ENCODE measurements at places on chromosomes 7 and 10.
A peak's percentile ranks its signal among the peaks of the same experiment; 100 is the strongest.

GRCh38 chr10:19629567-19629966, 186.7 kb upstream of the PLXDC2 start:
- DNase-seq = no peak

DNA sequence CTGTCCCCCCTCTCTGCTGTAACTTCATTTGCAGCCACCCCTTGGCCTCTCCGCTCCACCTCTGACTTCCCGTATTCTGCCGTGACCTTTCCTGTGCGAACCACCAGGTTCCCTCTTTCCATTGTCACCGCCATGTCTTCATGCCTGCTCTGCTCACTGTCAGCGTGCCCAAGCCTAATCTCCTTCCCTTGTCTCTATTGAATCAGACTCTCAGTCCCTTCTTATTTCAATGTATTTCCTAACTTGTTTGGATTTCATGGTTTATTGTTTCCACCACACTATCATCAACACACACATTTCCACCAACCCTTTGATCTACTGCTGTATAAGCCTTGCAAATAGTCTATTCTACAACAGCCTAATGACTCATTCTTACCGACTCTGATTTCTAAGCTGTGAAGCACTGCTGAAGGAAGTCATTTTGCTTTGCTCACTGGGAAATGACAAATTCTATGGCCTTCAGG, 30.0 kb upstream of the INHBA start:
- no peak for DNase-seq

GRCh38 chr10:24737001-24737400, 13.3 kb upstream of the ARHGAP21 start:
- DNase-seq = no peak

DNA sequence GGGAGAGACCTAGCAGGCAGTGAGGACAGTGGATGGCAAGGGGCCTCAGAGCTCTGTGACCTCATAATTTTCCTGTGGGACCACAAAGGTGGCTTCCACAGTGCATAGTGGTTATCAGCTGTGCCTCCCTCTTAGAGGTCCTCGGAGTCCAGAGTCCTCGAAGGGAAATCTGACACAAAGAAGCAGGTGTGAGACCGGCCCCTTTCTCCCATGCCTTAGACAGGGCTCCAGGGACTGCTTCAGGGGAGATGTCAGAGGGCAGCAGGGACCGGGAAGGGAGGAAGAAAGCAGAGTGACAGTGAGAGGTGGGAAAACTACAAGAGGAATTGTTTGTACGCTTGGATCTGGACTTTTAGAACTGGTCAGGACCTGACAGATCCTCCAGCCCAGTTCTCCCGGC, 66.3 kb downstream of the BAMBI start:
- DNase-seq = no peak

- peak; percentile 27 for DNase-seq
These were observed 533.4 kb upstream of the SEMA3D start for GRCh38 chr7:85719981-85720953.

GRCh38 chr7:36279200-36279925, 110.3 kb upstream of the ANLN start:
- DNase-seq = no peak

GRCh38 chr7:129228633-129229032, 3.8 kb downstream of the AHCYL2 start:
- DNase-seq = no peak

DNA sequence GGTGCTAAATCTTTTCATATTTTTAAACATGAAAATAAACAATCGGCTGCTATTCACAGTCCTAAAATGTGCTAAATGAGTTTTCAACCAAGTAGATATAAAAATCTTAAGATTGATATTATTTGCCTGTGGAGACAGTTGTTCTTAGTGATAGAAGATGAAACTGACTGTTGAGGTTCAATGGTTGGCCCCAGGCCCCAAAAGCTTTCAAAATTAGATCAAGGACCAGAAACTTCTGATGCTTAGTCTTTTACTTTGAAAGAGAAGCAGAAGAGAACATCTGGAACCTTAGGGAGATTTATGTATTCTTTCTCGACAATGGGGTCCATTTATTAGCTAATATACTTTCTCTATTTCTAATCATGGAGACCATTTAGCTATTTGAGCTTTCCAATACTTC, 155.8 kb downstream of the REEP3 start:
- DNase-seq = no peak

- no peak for DNase-seq
These were observed 17.6 kb downstream of the LIMK1 start for GRCh38 chr7:74101061-74101681.

DNA sequence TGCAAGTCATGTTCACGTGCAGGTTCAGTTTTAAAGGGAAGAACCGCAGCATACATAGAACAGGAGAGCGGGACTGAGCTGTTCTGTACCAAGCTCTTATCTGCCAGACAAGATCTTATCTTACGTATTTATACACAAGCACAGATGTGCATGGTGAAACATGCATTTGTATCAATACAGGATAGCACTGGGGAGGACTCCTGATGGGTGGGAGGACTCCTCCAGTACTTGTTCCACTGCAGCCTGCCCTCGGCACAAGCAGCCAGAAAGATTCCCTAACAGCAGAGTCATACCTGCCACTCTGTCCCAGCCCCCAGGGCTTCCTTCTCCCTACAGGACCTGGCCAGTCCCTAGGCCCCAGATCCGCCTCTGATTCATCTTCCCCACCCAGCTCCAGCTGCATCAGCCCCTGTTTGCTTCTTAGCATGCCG, 13.2 kb upstream of the PRKCQ start:
- DNase-seq = no peak

DNA sequence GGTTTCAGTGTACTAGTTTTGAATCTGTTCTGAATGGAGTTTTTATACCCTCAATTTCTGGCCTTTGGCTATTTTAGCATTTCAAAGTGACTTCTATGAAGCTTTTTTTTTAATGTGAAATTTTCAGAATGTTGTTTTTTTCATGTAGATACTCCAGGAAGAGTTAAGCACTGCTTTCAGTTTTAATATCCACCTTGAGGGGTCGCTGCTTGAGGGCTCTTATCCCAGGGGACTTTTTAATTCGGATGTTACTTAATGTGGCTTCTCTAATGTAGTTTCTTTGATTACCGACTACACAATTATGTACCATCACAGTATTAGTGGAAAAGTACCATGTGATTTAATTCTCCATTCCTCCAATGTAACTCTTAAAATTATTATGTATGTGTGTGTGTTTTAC, 5.2 kb downstream of the IFIT5 start:
- no peak for DNase-seq

DNA sequence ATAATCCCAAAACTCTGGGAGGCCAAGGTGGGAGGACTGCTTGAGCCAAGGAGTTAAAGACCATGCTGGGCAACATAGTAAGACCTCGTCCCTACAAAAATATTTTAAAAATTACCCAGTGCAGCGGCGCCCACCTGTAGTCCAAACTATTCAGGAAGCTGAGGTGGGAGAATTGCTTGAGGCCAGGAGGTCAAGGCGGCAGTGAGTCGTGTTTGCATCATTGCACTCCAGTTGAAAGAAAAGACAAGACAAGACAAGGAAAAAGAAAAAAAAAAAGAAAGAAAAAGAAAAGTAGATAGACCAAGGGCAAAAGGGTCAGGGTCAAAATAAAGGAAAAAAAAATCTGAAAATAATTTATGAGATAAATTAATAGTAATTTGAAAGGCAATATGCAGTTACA, 5.8 kb downstream of the ANXA7 start:
- DNase-seq = no peak

DNA sequence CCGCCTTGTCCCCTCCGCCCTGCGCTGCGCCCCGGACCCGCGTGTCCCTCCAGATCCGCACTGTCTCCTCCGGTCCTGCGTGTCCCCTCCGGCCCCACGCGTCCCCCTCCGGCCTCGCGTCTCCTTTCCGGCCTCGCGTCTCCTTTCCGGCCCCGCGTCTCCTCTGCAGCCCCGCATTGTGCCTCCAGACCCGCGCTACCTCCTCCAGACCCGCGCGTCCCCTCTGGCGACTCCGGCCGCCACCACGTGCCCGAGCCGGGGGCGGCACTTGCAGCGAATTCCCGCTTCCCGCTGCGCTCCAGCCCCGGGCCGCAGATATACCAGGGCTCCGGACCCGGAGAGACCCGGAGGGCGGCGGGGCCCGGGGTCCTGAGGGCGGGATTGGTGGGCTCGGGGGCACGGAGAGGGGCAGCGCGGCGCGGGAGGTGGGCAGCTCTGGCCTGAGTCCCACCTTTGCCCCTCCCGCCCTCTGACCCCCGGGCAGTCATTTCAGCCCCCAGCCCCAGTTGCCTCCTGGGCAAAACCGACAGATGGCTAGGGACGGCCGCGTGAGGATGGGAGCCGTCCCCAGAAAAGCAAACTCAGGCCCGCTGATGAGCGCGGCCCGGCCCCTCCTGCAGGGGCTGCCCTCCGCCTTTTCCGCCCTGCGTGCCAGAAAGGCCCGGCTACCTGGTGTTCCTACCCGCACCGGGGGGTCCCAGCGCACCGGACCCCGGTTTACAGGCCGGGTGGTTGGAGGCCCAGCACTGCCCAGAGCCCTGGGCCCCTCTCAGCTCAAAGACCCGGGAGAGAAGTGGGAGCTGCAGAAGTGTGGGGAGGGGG, 56.5 kb downstream of the RBM17 start:
- no peak for DNase-seq

GRCh38 chr10:75043256-75044131, 68.0 kb upstream of the SAMD8 start:
- DNase-seq = no peak

- no peak for DNase-seq
These were observed 631.9 kb upstream of the ANKRD30A start for GRCh38 chr10:36493516-36493880.

DNA sequence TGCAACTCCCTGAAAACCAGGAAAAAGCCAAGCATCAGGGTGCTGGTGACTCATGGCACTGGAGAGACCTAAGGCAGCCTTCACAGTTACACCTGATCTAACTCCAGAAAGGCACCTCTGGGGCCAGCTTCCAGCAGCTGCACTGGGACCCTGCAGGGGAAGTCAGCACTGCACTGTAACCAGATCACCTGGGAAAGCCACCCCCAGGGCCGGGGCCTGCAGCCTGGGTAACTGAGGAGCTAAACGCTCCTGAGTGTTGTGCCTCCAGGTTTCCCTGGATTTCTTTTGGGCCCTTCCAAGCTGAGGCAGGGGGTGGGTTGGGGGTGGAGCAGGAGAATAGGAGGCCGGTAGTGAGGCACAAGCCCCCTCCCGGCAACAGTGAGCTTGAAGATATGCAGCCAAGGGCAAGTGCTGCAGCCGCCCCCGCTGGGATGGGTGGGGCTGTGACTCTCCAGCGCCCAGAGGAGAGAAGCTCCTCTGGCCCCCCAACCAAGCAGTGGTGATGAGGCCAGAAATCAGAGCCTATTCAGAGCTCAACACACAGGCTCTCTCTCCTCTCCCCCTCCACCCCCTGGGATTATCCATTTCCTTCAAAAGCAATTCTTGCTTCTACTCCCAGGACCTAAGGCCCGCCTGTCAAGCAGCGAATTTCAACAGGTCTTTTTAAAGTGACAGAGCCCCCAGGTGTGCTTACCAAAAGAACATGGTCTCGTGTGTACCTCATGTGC, 2.6 kb downstream of the CXCL12 start:
- no peak for DNase-seq

- peak; percentile 15 for DNase-seq
These were observed 11.1 kb upstream of the CRTAC1 start for GRCh38 chr10:98041352-98042043.

GRCh38 chr10:12590675-12591659, 241.6 kb downstream of the CAMK1D start:
- no peak for DNase-seq

DNA sequence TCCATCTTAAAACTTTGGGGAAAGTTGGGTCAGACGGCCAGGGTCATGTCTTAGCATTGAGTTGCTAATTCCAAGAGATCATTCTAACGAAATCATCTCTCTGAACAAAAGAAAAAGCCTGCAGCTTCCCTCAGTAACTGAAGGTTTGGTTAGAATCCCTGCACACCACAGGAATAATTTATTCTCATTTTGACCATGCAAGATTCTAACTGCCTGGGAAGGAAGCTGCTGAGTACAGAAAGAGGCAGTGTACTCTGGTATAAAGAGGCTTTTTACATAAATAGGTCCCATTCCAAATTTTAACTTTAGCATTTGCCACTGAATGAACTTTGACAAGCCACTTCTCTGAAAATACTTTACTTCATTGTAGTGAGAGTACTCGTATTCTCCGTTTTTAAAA, 76.9 kb upstream of the RSBN1L start:
- DNase-seq = no peak

DNA sequence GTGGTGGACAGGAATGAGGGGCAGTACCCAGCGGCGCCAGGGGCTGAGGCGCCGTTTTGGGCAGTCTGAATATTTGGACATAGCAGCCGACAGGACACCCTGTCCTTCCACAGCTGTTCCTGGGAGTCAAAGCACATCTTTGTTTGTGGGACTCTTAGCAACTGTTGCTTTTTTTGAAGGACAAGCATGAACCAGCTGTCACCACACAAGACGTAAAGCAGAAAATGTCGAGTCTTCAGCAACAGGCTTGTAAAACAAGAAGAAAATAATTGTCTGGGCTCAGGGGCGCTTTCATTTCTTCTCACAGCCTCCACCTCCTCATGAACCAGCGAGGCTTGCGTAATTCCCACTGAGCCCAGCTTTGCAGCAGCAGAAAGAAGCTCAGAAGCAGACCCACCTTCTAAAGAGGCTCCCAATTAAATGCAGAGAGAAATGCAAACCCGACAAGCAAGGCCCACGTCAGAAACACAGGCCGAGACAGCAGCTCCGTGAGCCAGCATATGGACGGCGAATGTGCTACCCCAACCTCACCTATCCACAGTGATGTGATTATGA, 68.9 kb upstream of the DNAAF5 start:
- DNase-seq = no peak

DNA sequence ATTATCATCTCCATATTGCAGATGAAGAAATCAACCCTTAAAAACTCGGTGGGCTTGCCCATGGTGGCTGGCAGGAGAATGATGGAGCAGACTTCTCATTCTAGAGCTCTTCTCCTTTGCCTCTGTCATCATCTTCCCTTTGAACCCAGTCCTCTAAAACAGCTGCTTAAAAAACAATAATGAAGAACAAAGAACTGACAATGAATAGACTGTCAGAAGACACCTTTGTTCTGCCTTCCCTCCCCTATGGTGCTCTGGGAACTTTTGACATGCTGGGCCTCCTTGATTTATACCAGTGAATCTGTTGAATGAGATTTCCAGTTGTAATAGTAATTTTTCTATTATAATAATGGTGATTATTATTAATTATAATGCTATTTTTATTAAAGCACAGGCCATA, 103.0 kb downstream of the SORCS3 start:
- DNase-seq = no peak

GRCh38 chr10:78754269-78755062, 314.3 kb upstream of the ZMIZ1 start:
- no peak for DNase-seq

DNA sequence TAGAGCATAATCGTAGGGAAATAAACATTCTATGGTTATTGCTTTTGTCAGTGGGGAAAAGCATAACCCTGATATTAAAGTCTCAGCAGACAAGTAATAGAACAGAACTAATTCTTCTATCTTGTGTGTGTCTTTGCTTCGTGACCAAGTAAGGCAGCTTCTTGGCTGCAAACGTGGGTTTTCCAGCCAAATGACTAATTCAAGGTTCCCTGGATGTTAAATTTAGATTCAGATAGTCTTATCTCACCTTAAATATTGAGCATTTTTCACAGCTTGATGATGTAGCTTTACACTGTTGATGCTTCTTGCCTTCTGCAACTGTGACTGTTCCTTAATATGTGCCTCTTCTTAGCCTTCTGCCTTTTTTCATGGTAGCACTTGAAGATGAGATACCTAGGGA, 113.0 kb downstream of the EXOC4 start:
- no peak for DNase-seq

Data from NCI-H1694 treated with DMSO at 0.1 percent for 48 hours (cell line).